Body of pancreas (tissue), 4 donors: ENCODE measurements at places on chromosomes 12 and 14. TPM values are rescaled to one million over a fixed set of nuclear protein-coding genes. Genes with fewer than 3 reads are reported as not detected.

DNA sequence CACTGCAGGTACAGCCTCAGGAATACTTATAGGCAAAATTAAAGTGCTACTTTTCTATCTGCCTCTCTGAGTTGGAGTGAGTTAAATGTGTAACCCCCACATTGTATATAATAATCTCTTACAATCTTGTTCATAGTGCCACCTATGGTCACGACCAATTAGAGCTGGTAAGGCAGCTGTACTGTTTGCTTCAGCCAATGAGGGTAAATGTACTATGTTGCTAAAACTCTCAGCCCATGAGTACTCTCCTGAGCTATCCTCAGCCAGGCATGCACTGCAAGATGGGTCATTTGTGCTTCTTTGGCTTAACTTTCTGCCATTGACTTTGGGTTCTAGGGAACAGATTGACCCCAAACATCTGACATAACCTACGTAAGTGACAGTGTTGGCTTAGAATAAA, 15.0 kb upstream of the MDM2 start:
- DNase-seq: no peak

DNA sequence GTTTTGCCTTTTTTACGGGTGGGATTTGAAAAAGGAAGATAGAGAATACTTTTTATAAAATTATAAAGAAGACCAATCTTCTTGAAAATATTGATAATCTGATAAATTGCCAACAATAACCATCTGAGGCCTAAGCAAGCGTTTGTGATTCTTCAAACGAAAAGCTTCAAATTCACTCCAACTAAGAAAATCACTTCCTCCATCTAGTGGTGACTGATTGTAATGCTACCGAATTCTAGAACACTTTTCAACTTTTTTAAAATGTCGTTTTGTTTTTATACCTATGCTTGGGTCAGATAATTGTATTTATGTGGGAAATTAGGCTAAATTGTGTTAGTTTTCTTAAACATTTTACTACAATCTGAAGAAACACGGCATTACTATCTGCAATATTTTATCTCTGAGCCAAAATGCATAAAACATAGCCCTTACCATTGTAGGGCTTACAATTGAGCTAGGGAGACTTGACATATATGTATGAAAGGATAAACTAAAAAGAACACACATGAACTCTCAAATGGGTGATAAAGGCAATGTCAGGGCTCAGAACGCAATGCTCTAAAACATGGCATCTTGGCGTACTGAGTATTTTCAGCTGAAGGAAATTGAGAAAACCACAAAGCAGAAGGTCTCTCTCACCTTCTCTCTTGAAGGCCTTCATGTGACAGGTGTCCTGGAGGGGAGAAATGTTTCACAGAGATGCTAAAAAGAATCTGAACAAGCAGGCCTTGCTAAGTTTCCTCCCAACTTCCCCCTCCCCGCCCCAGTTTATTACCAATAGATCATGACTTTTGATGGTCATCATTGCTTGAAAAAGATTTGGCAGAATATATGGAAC, 36.8 kb upstream of the G2E3 start:
- DNase-seq: no peak

GRCh38 chr12:130589540-130590317, 126.4 kb downstream of the RIMBP2 start:
- no peak for DNase-seq

Gene USP44
- 21.1 TPM for total RNA-seq

Gene IL22
- total RNA-seq: not detected

GRCh38 chr14:57519043-57519442, 25.4 kb upstream of the CCDC198 start:
- DNase-seq: no peak
